NCI-H1930 (cell line): ENCODE measurements at places on chromosomes 7 and 10.

GRCh38 chr7:17679458-17679857 is 260.8 kb downstream of the SNX13 start:
- DNase-seq, result no peak

DNA sequence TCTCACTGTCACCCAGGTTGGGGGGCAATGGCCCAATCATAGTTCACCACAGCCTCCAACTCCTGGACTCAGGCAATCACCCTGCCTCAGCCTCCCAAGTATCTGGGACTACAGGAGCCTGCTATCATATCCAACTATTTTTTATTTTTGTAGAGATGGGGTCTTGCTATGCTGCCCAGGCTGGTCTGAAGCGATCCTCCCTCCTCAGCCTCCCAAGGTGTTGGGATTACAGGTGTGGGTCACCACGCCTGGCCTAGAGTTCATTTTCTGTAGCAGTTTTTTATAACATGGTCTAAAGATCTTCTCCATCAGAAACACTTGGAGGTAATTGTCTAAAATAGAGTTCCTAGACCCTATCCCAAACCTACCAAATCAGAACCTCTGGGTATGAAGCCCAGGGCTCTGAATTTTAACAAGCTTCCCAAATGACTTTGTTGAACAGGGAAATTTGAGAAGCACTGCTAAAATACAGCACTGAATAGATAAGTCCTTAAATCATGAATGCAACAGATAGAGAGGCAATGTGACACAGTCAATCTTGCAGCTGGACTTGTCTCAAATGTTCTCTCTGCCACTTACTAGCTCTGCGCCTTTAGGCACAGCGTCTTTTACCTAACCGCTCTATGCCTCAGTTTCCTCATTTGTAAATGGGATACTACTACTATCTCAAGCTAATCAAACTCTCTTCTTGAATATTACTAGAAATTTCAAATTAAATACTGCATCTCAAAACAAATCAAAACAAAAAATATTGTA is 63.7 kb downstream of the CYTH3 start:
- no peak for DNase-seq

GRCh38 chr7:136657482-136657921 is 210.9 kb upstream of the CHRM2 start:
- no peak for DNase-seq

GRCh38 chr7:111437736-111438135 is 124.6 kb downstream of the IMMP2L start:
- DNase-seq, result no peak

GRCh38 chr10:13839430-13839990 is 252.7 kb downstream of the PRPF18 start:
- no peak for DNase-seq

DNA sequence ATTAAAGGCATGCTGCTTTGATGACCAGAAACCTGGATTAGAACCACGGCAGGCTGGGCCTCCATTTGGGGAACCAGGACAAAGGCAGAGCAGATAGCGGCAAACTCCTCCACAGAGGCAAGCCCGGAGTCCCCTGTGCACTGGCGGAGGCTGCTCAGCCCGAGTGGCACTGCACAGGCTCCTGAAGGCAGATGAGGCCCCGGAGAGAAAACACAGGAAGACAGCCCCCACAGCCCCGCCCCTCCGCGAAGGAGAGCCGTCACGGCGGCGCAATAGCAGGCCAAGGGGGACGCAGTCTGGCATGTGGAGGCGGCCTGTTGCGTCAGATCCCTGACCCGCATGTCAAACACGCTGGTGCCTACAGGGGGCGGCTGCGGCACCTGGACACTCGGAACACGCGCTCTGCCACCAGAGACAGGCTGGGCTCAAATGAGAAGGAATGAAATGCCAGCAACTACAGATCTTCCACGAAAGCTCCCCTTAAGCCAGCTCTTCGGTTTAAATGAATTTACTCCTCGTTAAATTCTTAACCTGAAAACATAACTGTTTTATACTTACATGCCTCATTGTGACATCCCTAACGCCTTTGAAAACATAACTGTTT is 128.5 kb downstream of the MAD1L1 start:
- DNase-seq, result no peak

DNA sequence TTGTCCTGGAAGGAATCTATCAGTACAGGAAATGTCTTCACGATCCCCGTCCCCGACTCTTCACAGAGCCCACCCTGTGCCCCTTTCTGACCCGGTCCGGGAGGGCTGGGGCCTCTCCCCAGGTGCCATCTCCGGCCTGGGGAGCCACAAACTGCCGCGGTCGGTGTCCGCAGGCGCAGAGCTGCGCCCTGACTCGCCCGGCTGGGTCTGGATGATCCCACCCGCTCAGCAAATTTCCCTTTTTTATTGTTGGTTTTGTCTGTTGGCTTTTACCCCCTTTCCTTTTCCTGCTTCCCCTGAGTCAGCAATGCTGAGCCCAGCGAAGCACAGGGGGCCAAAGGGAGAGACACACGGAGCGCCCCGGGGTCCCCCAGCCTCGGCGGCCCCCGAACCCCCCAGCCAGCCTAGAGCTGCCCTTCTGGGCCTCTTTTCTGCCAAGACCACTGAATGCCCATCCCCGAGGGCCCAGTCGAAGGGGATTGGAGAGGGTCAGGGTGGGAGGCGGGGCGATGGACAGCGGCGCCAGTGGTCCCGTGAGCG is 30.9 kb downstream of the LEP start:
- DNase-seq, result no peak

DNA sequence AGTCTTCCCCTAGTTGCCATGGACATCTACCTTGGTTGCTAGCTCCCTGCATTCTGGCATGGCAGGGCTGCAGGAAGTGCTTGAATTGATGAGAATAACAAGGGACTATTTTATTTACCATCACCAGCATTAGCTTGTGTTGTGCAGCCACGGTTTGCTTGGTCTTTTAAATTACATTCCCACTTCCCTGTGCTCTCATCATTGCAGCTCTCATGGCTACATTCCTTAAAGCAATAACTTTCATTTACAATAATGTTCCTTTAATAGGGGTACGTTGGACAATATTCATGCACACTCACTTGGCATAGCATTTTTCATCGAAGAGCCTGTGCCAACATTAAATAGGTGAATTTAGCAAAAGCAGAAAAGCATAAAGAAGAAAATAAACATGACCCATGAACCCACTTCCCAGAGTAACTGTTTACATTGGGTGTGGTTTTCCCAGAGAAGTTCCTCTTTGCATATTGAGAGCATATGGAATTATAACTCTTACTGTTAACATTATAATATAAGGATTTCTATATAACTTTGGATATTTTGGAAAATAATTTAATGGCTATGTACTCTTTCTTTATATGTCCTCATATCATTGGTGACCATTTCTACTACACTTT is 113.2 kb upstream of the VWC2 start:
- no peak for DNase-seq

DNA sequence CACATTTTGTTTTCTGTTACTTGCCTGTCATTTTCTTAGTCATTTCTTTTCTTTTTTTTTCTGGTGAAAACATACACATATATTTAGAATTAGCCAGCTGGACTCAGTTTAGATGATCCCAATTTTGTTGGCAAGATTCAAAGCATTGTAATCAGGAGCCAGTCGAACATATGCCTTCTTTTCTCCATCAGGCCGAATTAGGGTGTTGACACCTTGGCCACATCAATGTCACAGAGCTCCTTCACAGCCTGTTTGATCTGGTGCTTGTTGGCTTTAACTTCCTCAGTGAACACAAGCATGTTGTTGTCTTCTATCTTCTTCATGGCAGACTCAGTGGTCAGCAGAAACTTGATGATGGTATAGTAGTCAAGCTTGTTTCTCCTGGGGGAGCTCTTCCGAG is 32.6 kb downstream of the PHF14 start:
- DNase-seq, result no peak

GRCh38 chr10:22992075-22992474 is 64.2 kb downstream of the ARMC3 start:
- DNase-seq, result no peak

- DNase-seq, result no peak
Measured at GRCh38 chr7:18016547-18017444, 10.8 kb downstream of the PRPS1L1 start.
